NCI-H1436 (cell line): ENCODE measurements at places on chromosomes 11 and 22.
A peak's percentile ranks its signal among the peaks of the same experiment; 100 is the strongest.

GRCh38 chr11:99325847-99326246 is 305.1 kb downstream of the CNTN5 start:
- DNase-seq, result no peak

DNA sequence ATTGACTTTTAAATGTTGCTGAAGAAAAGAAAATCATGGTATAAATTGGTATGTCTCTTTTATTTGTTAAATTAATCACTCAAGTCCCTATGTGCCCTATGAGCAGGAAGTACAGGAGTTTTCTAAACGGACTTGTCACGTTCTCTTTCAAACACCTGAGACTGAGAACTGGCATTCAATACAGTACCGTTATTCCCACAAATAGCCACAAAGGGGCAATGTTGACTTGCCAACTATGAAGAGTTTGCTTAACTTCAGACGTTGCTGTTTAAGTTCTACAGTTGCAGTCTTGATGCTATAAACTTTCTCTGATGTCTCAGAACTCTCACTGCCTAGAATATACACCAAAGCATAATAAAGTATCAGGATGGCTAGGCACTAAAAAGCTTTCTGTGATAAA is 7.6 kb downstream of the OR56A1 start:
- DNase-seq, result peak; percentile 9

DNA sequence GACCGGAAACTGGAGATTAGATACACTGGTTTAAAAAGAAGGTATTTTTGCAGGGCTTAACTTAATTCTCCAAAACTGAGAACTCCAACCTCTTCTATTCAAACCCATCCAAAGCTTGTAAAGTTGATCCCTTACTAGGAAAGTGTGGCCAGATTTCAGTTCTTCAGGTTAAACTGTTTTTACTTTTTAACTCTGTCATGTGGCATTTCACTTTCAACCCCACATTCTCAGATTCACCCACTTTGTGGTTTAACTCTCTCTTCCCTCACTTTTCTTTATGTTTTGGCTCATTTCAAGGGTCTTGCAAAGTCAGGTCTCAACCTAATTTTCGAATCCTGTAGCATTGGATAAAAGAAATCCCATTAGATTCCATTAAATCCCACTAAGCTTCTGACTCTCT is 75.4 kb downstream of the MPPED2 start:
- no peak for DNase-seq

- no peak for DNase-seq
Measured at GRCh38 chr11:31619980-31620379, 110.4 kb downstream of the ELP4 start.

DNA sequence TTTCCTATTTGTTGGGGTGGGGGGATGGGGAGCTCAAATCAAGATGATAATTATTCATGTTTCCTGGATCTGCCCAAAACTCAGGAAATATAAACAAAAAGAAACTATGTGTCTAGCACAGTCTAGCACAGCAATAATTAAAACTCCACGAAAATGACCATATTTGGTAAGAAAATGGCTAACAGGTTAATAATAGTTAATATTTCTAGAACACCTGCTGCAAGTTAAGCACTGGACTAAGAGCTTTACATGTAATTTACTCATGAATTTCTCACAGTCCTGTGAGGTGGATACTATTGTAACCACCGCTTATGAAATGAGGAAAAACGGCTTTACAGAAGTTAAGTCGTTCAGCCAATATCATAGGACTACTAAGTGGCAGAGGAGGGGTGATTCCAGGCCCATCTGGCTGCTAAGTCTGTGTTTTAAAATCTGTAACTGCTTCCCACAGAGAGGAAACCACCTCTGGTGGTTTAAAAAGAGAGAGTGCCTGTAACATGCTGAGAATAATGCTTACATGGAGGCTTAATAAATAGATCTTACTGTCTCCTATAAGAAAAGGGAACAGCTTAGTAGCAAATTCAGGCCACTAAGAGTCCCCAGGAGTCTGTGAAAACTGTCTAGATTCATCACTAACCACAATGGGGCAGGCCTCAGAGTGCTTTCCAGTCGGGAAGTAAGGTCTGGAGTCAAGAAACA is 11.0 kb upstream of the AMOTL1 start:
- no peak for DNase-seq

GRCh38 chr11:21225860-21226259 is 556.5 kb downstream of the NELL1 start:
- no peak for DNase-seq

DNA sequence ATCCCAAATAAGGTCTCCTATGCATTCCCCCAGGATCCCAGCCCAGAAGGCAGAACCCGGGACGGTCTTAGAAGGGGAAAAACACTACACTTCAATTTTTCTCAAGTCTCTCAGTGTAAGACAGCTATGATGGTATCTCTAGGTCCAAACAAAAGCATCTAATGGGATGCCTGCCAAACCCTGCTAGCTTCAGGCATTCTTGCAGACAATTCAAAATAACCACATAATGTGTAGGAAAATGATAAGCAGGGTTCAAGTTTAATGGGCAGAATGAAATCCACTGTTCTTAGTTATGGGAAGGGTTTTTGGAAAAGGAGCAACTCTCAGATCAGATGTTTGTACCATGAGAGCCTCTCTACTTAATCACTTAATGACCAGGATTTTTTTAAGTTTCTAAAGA is 119.8 kb upstream of the ANO1 start:
- no peak for DNase-seq

- DNase-seq, result no peak
Measured at GRCh38 chr11:70341881-70342429, 56.4 kb upstream of the CTTN start.

- no peak for DNase-seq
Measured at GRCh38 chr11:35009191-35009943, 92.9 kb downstream of the PDHX start.

DNA sequence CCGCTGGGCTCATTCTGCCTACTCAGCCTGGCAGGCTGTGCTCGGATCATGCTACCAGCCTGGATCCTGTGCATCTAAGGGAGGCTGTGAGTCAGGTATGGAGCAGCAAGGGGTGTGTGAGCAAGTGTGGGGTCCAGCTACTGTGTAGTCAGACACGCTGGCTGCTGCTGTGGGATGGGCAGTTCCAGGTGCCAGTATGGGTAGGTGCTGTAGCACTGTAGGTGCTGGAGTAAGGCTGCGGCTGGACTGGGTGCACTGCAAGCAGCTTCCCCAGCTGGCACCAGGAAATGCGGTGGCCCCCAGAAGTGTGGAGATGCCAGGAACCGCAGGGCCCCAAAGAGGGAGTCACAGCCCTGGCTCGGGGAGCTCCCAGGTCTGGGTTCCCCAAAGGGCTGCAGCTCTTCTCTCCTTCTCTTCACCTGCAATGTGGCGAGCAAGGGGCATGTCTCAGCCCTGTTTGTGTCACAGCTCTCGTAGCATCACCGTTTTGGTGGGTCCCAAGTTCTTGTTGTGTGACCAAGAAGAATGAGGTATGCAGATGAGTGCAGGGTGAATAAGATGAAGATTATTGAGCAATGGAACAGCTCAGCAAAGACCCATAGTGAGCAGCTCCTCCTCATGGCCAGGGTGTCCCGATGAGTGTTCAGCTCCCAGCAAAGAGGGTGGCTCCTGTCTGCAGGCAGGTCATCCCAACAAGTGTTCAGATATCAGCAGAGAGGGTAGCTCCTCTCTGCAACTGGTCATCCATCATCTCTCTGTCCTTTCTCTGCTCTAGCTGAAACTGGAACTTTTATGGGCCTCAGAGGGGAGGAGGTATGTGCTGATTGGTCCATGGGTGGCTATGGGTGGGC is 462.9 kb downstream of the TBC1D22A start:
- DNase-seq, result no peak

- DNase-seq, result peak; percentile 94
Measured at GRCh38 chr11:112404112-112404511, 143.5 kb upstream of the PLET1 start.

DNA sequence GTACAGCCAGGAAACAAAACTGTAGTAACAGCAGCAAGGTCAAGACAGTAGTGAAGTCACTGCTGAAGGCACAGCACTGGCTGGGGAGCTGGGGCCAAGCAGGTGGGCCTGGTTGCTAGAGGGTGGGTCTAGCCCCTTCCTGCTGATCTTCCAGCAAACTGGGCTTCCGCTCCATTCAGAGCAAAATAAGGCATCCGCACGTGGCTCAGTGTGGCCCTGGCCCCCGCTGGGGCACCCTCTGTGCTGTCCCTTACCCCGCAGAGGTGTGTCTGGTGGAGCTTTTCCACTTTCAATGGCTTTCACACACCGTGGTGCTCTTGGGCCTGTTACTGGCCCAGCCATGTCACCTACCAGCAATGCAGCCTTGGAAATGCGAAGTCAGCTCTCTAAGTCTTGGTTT is 162.4 kb upstream of the B3GAT1 start:
- DNase-seq, result no peak

DNA sequence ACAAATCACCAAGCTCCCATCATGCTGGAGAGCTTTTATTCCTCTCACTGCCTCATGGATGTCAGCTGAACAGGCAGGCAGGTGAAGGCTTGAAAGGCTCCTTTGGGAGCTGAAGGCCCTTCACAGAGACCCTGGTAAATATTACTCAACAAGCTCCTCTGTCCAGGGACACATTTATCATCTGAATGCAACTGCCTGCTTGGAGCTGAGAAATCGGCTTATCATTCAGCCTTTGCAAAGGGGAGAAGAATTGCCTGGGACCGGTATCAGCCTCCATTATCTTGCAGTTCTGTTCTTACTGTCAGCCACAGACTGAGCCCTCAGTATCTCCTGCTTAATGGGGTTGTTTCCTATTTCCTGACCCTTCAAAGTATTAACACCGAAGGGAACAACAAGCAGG is 113.8 kb upstream of the PITPNB start:
- peak; percentile 89 for DNase-seq

- DNase-seq, result no peak
Measured at GRCh38 chr11:35275786-35276170, 136.8 kb downstream of the CD44 start.

GRCh38 chr11:130088919-130089673 is 19.4 kb downstream of the APLP2 start:
- no peak for DNase-seq

DNA sequence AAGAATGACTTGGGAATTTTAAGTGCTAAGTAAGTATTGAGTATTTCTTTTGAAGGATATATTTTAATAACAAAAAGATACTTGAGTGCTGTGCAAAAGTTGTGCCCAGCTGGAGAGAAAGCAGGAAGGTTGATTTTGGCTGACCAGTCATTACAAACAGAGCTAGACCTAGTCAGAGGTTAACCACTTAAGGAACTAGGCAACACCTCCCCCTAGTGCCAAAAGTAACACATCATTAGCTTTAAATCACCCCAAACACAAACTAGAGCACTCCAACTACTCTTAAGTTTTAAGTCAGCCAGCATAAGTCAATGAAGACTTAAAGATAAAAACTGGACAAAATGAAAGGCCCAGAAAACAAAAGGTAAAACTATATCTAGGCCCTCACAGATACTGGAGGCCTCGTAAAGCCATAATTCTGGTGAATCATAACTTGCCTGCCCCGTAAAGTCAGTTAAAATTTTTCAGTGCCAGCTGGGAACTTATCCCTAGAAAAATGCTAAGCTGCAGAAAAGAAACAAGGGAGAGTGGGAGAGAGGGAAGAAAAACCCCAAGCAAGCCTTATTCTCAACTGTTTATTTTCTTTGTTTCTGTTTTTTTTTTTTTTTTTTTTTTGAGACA is 4.6 kb downstream of the TMEM9B start:
- DNase-seq, result no peak
